Activated effector memory CD4-positive, alpha-beta T cell treated with anti-CD3 and anti-CD28 coated beads, Interleukin-2, amount 50 U/mL, for 16 hours (primary cell): ENCODE measurements at places on chromosomes 13 and 19.

GRCh38 chr13:31978021-31978420, 53.6 kb upstream of the FRY start:
- no peak for DNase-seq

DNA sequence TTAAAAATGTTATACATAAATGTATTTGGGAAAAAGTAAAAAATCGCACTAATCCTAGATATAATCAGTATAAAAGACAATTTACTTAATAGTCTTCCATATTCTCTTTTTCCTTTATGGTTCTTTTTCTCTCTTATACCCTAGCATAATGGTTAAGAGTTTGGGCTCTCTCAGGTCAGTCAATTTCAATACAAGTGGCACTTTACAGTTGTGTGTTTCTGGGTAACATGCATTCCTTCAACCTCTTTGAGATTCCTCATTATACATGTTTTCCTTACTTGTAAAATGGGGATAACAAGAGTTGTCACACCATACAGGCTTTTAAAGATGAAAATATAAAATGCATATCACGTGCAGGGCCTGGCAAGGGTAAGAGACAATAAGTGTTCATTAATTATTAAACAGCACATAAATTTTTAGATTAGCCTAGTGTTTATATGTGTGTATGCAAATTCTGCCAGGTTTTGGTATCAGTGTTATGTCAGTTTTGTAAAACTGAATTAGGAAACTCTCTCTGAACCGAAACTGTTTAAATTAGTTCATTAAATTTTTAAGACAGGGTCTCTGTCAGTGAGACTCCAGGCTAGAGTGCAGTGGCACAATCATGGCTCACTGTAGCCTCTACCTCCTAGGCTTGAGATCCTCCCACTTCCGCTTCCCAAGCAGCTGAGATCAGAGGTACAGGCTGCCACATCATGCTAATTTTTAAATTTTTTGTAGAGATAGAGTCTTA, 49.8 kb downstream of the ELF1 start:
- peak; percentile 70 for DNase-seq

GRCh38 chr13:63900406-63900805, 2484.8 kb upstream of the PCDH20 start:
- no peak for DNase-seq

- DNase-seq, result no peak
Observed at GRCh38 chr19:41328157-41328841, 18.3 kb downstream of the CCDC97 start.

- DNase-seq, result no peak
Observed at GRCh38 chr19:31100981-31101380, 248.3 kb downstream of the TSHZ3 start.
